ENCODE measurements at places on chromosomes 11 and 22. TPM values are rescaled to one million over a fixed set of nuclear protein-coding genes. Genes with fewer than 3 reads are reported as not detected.

Gene TYR
- polyA plus RNA-seq, result 0.08 TPM

Gene KRTAP5-8
- not detected for polyA plus RNA-seq

Gene SCGB1A1
- not detected for polyA plus RNA-seq

Gene CELSR1
- 4.8 TPM for polyA plus RNA-seq

Gene APOL5
- polyA plus RNA-seq, result not detected

All from GM23338 (cell line).